ENCODE measurements at places on chromosomes 13 and 19.

DNA sequence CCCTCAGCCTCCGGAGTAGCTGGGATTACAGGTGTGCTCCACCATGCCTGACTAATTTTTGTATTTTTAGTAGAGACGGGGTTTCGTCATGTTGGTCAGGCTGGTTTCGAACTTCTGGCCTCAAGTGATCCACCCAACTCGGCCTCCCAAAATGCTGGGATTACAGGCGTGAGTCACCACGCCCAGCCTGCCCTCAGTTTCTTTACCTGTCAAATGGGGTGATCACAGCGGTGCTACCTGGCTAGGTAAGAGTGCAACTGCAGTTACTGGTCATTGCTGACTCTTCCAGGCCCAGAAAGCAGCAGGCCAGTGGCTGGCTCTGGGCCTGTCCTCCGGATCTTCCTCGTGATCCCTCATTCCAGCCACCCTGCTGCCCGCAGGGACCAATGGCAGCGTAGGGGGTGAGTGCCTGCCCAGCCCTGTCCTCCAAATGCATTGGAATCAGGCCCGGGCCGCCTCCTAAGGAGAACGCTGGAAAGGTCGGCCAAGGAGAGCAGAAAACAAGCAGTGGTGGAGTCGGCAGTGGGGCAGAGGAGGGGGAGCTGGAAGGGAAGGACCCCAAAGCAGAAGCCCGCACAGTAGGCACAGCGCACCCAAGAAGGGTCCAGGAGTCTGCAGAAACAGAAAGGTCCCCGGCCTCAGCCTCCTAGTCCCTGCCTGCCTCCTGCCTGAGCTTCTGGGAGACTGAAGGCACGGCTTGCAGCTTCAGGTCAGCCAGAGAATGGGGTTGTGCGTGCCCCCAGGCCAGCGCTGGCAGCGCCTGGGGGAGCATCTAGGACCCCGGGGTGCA lies 1.8 kb upstream of the SLC27A1 start:
- no peak for DNase-seq

GRCh38 chr13:41813426-41813825 lies 147.5 kb downstream of the VWA8 start:
- DNase-seq, result no peak

DNA sequence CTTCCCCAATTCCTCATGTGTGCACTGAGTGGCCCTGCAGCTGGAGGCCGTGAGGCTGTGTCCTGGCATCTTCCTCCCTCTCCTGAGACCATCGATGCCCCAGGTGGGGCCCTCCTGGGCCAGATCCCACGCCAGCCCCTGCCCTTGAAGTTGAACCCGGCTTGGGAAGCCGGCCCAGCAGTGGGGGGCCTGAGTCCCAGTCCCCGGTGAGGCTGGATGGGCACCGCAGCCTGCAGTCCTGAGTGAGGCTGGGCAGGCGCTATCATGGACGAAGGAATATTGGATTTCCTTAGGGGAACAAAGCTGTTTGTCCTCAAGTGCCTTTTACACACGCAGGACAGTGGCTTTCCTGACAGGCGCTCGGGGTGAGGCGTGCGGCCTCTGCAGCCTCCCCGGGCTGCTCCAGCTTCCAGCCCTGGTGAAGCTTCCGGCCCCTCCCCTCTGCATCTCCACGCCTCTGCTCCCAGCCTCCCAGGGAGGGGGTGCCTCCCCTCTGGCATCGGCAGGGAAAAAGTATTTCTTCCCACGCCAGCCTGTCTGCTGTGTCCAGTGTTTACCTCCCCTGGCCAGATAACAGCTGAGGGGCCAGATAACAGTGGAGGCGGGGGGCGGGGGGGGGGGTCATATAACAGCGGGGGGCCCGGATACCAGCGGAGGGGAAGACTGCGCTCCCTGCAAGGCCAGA lies 159.5 kb downstream of the KDM4B start:
- no peak for DNase-seq

- DNase-seq, result no peak
These were observed 76.8 kb upstream of the SERP2 start for GRCh38 chr13:44296856-44297255.

DNA sequence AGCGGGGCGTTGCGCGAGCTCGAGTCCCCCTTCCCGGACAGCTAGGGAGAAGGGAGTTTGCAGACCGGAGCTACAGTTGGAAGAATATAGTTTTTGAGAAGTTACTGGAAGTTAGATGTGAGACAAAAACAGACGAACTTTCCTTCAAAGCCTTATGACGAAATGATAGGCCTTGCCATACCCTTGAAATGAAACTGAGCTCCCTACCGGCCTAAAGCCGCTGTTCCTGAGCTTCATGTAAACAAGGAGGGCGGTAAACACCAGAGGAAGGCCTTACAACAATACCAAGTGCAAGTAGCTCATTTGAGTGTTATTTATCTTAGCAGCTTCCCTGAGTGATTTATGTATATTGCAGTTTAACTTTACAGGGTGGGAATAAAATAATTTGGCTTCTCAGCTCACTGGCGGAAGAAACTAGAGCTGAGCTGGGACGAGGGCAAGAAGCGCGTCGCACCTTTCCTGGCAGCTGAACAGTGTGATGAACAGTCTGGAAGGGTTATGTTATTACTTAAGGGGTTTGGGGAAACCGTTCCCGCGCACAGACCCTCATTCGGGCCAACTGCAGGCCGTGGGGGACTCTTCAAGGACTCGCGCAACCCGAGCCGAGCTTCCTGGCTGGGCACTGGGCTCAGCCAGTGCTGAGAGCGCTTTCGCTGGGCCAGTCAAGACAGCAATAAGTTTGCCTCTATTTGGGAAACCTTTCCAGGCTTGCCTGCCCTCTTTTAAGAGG lies 111.2 kb downstream of the KCNRG start:
- no peak for DNase-seq

DNA sequence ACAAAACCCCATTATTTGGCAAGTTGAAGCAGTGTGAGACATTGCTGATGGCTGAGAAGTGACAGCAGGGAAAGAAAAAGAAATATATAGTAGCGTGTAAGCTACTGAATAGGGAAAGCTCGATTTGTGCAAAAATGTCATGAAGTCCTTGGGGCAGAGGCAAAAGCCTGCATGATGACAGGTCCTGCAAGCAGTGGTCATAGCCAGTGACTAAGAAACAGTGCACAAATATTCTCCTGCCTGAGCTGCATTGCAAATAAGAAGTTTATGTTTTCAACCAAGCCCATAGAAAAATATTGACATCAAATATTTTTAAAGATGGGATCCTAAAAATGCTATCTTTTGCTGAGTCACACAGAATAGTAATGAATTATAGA lies 270.0 kb downstream of the SLITRK6 start:
- DNase-seq, result no peak

DNA sequence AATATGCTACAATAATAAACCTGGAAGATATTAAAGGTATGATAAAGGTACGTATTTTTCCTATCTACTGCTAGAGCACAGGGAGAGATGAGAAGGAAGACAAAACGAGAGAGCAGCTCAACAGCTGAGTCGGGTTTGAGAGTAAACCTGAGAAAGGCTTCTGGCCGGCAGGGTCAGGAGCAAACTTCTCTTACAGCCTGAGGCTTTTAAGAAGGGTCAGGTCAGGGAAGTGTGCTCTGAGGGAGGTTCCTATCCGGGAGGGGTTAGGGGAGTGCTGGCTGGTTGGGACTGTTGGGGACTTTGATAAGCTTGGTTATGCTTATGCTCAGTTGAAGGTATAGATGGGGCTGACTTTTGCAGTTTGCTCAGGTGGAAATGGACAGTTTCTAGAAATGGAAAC lies 77.7 kb upstream of the PRR20A start:
- no peak for DNase-seq

DNA sequence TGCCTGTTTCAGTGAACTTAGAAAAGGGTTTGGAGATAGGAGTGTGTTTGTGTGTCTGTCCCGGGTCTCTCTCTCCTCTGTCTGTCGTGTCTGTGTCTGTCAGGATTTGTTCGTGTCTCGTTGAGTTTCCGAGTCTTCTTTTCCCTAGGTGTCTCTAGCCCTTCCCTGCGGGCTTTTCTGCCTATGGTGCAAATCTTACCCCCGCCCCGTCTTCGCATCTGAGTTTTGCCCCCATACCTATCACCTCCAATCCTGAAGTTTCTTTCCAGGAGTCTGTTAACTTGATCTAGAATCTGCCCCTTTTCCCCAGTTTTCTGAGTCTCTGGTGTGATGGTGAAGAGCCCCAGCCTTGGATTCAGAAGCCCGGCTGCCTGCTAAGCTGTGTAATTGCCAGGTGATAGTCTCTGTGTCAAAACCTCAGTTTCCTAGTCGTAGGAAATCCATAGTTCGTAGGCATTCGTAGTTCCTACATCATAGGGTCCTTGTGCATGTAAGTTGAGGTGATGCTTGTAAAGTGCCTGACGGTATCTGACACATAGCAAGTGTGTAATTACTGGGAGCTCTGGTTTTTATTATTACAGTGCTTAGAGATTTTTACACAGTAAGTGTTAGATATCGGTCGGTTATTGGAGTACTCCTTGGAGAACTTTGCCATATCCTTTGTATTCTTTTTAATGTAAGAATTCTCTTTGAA lies 782 bp downstream of the EPN1 start:
- DNase-seq, result no peak

- DNase-seq, result no peak
These were observed 27.8 kb downstream of the MBNL2 start for GRCh38 chr13:97249796-97250495.

DNA sequence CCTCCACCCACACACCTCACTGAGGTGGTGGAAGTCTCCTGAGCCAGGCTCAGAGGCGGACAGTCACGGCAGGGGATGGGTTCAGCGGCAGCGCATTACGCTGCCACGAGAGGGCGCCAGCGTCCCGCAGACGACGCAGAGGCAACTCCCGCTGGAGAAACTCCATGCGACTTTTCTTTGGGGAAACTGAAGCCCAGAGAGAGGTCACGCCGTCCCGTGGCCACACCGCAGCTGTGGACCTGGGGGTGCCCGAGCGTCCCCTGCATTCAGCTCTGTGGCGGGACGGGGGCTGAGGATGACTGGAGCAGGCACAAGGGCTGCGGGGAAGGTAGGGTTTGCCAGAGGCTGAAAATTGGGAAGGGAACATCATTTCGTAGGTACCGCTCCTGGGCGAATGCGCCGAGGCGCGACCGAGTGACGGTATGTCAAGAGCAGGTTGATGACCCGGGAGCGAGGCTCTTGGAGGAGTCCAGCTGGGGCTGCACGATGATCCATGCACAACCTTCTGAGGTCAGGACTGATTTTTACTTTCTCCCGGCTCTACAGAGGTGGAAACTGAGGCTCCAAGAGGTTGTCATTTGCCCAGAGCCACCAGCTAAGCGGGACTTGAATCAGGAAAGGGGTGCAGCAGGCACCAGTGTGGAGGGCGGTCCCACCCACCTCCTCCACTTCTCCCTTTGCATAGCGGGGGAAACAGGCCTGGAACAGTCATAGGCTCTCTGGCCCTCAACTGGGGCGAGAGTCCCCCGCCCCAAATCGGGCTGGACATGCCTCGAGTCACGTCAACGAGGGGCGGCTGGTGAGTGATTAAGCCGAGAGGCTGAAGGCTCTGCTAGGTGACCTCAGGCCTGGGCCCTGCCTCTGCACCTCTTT lies 690 bp upstream of the ARRDC2 start:
- no peak for DNase-seq

GRCh38 chr13:18952225-18953016 lies 229.2 kb downstream of the TUBA3C start:
- DNase-seq, result no peak

GRCh38 chr13:111632906-111633305 lies 312.5 kb downstream of the TEX29 start:
- no peak for DNase-seq

DNA sequence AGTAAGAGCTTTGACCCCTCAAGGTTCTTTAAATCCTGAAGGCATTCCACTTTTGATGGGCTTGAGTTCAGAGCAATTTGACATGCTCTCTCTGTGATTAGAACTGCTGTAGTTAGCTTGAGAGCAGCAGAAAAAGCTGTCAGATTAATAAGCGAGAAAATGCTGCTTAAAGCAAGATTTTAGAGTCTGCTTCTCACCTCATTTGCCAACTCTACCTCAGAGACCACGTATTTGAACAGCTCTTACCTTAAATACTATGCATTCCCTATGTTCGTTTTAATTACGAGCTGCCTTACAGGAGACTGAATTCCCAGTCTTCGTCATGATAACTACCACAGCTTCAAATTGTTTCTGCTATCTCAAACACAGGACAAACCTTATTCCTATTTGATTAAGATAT lies 253.4 kb downstream of the SLITRK6 start:
- no peak for DNase-seq

DNA sequence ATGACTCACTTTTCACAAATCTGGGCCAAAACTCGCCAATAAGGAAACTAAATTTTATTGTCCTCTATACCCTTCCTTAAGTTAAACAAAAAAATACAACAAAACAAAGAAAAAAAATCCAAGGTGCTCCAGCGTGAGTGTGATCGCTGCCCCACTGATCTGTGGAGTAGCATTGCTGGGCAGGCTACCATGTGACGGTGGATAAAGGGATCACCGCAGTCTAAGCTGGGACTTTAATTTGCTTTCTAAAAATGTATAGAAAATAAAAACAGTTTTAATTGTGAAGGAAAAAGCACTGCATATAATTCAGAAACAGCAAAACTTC lies 92.9 kb downstream of the FLT1 start:
- DNase-seq, result no peak

- DNase-seq, result no peak
These were observed 16.0 kb upstream of the SEMA6B start for GRCh38 chr19:4575267-4576015.

- no peak for DNase-seq
These were observed 164.7 kb downstream of the KATNAL1 start for GRCh38 chr13:30142486-30143211.

DNA sequence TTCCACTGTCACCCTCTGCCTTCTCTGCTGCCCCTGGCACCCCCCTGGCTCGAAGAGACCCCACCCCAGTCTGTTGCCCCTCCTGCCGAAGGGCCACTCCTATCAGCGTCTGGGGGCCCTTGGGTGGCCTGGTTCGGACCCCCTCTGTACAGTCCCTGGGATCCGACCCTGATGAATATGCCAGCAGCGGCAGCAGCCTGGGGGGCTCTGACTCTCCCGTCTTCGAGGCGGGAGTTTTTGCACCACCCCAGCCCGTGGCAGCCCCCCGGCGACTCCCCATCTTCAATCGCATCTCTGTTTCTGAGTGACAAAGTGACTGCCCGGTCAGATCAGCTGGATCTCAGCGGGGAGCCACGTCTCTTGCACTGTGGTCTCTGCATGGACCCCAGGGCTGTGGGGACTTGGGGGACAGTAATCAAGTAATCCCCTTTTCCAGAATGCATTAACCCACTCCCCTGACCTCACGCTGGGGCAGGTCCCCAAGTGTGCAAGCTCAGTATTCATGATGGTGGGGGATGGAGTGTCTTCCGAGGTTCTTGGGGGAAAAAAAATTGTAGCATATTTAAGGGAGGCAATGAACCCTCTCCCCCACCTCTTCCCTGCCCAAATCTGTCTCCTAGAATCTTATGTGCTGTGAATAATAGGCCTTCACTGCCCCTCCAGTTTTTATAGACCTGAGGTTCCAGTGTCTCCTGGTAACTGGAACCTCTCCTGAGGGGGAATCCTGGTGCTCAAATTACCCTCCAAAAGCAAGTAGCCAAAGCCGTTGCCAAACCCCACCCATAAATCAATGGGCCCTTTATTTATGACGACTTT lies 2.0 kb downstream of the ZFP36 start:
- DNase-seq, result no peak

GRCh38 chr13:31048521-31048920 lies 113.2 kb downstream of the HSPH1 start:
- DNase-seq, result no peak

GRCh38 chr19:4847190-4847973 lies 15.9 kb upstream of the TICAM1 start:
- no peak for DNase-seq

Measured in esophagus squamous epithelium (tissue), 5 donors.